ENCODE measurements at places on chromosomes 12 and 14.

GRCh38 chr14:81453166-81453766 is 53.1 kb upstream of the STON2 start:
- DNase-seq = no peak

GRCh38 chr14:74843653-74844052 is 32.3 kb downstream of the PROX2 start:
- DNase-seq = no peak

GRCh38 chr12:106841510-106842302 is 67.2 kb downstream of the RIC8B start:
- DNase-seq = no peak

DNA sequence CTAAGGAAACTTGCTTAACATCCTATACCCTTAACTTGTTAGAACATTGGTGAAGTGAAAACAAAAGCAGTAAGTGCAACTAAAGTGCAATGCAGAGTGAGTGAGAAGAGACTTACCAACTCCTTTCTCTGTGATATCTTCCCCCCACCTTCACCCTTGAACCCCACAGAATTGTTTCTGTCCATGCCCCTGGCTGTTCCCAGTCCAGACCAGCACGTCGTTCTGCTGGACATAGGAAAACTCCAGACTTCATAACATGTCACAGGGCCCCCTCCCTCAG is 91.9 kb downstream of the DAD1 start:
- no peak for DNase-seq

GRCh38 chr14:24463017-24463883 is 20.7 kb upstream of the SDR39U1 start:
- DNase-seq = no peak

GRCh38 chr12:47773062-47773857 is at the start of gene SLC48A1:
Gene SLC48A1 (plus strand): TSS chr12:47773238. CDS start chr12:47773305, 67 bp downstream.
- DNase-seq = peak; percentile 90

- DNase-seq = no peak
Observed at GRCh38 chr12:92747151-92747550, 44.4 kb downstream of the PLEKHG7 start.

- DNase-seq = no peak
Observed at GRCh38 chr12:124566997-124567672, at the start of gene NCOR2. Gene NCOR2 (minus strand): TSS chr12:124567612. CDS start chr12:124495251, 72,361 bp downstream.

- no peak for DNase-seq
Observed at GRCh38 chr14:81211844-81212243, 8.9 kb downstream of the GTF2A1 start.

GRCh38 chr14:35240231-35240630 is 52.0 kb upstream of the PSMA6 start:
- no peak for DNase-seq

DNA sequence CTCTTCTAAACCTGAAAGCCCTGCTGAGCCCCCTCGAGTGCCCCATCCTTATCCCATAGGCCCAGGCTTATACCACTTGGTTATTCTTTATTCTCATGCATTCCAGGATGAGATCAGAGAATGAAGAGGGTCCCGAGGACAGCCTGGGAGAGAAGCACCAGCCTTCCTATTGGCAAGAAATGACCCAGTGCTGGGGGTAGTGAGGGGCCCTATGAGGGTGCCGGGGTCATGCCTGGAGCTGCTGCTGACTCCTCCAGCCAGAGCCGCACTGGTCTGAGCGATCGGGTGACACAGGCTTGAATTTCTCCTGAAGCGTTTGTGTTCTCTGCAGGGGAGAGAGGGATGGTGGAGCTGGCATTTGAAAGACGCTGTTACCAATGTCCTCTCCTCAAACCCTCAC is 18.1 kb downstream of the MORN3 start:
- DNase-seq = no peak

GRCh38 chr12:95336387-95337067 is 118.9 kb downstream of the VEZT start:
- DNase-seq = peak; percentile 90

DNA sequence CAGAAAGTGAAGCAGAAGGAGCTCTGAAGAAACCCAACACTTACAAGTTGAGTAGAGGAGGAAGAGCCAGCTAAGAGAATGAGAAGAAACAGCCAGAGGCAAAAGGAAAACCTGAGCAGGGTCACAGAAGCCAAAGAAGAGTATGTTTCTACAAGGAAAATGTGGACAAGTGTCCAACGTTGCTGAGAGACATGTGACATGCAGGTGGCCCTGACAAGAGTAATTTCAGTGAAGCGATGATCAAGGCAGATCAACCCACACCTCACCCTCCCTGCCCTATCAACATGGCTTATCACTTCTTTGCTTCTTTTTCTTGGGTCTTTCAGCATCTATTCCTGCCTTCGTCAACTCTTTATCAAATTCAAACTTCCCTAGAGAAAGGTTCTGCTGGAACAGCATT is 68.3 kb downstream of the PPP2R5E start:
- no peak for DNase-seq

- no peak for DNase-seq
Observed at GRCh38 chr12:92845329-92845728, 83.8 kb downstream of the EEA1 start.

GRCh38 chr14:104333646-104334423 is 195.4 kb downstream of the KIF26A start:
- peak; percentile 81 for DNase-seq

DNA sequence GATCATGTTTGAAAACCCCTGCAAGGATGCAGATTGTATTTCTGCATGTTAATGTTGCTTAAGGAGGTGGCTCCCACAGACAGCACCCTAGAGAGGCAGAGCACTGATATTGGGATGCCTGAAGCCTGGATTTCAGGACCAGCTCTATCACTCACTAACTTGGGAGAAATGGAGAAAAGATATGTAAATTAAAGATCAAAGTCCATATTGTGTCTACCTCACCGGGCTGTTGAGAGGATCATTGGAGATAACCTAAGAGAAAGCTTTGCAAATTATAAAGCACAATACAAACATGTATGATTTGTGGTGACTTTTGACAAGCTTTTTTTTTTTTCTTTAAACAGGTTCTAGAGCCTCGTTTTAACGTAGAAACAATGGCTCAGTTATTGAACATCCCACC is 7.6 kb upstream of the REP15 start:
- no peak for DNase-seq

GRCh38 chr14:94702629-94703028 is 67.3 kb downstream of the GSC start:
- no peak for DNase-seq

- no peak for DNase-seq
Observed at GRCh38 chr14:33745163-33745562, 205.7 kb downstream of the EGLN3 start.

DNA sequence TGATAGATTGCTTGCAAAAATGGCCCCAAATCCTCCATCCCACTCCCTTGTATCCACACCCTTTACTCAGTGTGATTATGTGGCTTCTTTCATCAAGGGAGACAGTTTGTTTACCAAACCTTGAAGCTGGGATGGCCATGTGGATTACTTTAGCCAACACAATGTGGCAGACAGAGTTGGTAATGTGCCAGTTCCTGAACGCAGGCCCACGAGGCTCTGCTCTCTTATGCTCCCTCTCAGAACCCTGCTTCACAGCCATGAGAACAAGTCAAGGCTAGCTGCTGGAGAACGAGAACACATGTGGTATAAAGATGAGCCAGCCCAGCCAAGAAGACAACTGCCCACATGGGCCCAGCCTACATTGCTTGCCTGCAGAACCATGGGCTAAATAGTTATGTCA is 162.3 kb downstream of the NDUFA12 start:
- no peak for DNase-seq

DNA sequence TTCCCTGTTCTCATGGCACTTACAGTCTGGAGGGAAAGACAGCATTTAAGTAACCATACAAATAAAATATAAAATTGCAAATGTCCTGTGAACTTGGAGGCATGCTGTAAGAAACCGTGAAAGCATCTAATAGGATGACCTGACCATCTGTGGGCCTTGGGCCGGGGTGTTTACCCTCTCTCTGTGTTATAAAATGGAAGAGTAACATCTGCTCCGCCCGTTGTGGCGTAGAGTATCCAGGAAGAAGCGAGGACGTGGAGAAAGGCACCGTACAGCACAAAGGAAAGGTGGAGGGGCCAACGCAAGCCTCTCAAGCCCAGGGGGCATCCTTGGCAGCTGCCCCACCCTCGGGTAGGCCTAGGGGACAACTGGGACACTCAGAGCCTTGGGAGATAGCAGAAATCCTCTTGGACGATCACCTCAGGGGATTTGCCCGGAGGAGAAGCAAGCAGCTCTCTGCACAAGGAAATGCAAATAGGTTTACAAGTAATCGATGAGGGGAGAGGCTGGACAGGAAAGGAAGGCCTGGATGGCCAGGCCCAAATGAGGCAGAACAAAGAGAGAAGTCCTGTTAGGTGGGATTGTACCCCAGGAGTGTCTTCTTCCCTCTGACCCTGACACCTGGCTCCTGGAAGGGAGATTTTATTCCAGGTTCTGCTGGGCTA is 26.2 kb downstream of the VSX2 start:
- no peak for DNase-seq

DNA sequence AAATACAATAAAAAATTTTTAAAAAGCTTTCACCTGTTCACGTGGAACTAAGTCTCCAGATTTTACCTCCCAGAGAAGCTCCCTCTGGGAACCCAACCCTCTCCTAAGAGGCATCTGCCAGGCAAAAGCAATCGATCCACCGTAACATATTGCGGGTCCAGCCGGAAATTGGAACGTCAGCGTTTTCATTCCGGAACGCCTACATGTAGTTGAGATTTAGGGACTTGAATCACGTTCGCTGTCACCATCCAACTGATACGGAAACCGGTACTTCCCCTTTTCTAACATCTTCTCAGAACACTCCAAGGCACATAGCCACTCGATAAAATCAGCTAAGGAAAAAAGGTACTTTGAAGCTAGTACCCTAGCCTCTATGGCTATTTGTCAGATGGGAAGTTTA is 70.3 kb downstream of the COX16 start:
- no peak for DNase-seq

- no peak for DNase-seq
Observed at GRCh38 chr14:90849787-90850444, 33.7 kb upstream of the TTC7B start.

DNA sequence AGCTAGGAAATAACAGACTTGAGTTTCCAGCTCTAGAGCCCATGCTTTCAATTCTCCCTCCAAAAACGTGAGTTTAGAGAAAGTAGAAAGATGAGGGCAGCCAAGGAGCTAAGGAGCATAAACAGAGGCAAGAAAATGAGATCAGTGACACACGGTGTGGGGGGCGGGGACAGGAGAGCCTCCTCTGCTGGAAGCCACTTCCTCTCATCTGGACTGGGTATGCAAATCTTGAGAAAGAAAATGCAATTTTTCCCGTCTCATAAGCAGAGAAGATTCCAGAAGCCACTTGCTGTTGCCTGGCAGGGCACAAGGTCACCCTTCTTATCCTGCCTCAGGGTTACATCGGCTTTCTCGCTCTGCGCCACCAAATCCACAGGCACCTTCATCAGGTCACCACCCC is 6.0 kb downstream of the OR10P1 start:
- no peak for DNase-seq

DNA sequence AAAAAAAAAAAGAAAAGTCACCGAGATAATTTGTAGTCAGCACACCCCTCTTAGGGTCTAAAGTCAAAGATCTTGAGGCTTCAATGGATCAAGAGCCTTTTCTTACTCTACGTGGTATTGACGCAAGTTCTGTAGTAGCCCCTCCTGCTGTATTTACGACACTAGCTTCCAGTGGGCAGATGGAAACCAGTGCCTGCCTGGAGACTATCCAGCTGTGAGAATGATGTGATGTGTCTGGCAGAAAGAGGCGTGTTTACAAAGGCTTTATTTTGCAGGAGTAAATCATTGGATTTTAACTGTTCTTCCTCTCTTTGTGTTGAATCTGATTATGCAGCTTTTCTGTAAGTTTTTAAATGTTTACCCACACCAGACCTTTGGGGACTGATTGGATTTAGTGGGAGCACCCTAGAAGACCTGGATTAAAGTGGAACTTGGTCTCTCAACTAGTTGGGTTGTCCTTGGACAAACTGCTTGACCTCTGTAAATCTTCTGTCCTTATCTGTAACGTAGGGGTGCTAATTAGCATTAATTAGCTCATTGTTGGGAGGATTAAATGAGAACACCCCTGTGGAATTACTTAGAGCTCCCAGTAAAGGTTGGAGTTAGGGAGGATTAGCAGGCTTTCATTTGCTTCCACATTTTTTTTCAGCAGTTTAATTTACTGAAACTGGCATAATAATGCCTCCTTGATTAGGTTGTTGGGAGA is 72.4 kb downstream of the RASSF3 start:
- no peak for DNase-seq

DNA sequence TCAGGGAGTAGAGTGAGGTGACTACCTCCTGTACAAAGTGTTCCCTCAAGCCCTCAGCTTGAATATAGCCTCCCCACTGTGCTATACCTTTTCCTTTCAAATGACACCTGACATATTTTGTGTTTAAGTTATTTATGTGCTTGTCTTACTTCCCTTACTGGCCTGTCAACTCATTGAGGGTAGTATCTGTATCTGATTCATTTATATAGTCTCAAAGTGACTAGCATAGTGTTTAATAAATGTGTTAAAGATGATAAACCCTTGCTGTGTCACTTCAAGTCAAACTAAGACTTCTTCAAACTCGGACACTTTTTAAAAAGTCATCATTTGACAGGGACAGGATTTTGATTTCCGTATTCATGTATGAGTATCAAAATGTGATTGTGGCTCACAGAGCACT is 52.1 kb downstream of the APAF1 start:
- no peak for DNase-seq

DNA sequence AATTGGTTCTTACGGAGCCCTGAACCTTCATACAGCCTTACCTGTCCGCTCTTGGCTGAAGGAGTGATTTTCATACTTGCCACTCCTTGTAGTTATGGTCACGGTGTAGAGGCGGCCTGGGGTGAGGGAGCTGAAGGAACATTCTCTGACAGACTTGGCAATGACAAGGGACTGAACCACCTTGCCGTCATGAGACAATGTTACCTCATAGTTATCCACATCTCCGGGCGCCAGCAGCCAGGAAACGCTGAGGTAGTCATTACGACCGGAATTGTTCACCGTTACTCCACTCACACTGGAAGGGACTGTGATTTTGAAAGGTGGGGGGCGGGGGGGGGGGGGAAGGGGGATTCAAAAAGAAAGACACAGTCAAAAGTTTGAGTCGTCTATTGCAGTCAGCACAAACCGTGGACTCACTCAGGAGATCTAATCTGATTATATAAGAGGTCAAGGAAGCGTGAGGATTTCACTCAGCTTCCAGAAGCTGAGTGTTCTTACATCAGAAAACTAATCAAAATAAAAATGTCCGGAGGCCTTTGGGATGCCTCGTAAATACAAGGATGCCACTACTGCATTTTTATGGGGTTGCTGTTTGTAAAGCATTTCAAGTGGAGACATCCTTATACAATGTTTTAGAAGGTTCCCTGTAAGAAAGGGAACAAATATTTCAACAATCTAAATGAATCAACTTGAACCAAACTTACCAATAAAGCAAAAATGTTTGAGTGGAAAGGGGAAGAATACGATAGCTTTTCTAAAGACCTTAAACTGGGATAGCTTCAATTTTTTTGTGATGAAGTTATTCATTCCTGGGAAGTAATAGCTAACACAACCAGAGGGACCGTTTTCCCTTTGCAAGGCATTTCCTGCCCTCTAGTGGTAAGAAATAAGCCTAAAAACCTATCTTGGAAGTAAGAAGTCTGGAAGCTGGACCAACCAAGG is 60.6 kb downstream of the PTPRB start:
- DNase-seq = no peak

- no peak for DNase-seq
Observed at GRCh38 chr12:94287245-94287628, 138.9 kb downstream of the PLXNC1 start.
